ENCODE measurements at places on chromosomes 4 and X.

GRCh38 chr4:39616651-39617050, 22.0 kb downstream of the SMIM14 start:
- DNase-seq: no peak

- no peak for DNase-seq
Measured at GRCh38 chr4:8385611-8386010, 54.9 kb downstream of the ACOX3 start.

DNA sequence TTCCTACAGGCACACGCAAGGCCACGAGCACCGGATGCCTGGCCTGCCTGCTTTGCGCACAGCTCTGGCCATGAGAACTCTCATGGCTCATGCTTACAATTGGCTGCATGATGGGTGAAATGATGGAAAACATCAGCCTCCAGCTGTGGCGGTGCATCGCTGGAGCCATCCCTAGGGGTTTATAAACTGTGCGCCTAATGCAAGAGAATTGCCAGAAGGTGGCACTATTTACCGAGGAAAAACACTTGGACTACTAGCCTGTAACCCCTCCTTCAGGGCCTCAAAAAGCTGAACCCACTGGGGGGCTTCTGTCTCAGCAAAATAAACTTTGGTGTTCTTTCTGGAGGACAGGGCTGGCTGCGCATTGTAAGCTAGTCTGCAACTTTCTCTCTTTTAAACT, 51.9 kb downstream of the PHKA2 start:
- no peak for DNase-seq

DNA sequence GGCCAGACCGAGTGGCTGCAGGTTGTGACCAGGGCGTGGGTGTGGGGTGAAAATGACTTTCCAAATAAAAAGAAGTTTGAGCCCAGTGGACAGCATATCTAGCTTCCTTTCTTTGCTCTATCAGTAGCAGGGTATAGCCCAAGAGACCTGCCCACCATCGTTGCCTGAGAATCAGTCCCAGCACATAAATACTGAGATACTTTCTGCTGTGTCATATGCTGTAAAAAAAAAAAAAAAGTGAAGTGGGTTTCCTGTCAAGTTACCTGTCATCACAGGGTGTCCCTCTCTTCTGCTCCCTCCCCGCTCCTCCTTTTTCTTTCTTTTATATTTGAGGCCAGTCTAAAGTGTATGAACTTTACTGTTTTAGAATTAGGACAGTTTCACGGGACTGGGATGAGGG, 330.3 kb upstream of the BOD1L1 start:
- DNase-seq: no peak

- no peak for DNase-seq
Measured at GRCh38 chrX:122866532-122866931, 317.5 kb upstream of the GRIA3 start.

GRCh38 chr4:36337665-36338185, 56.3 kb downstream of the DTHD1 start:
- no peak for DNase-seq
